ENCODE measurements at places on chromosomes 2 and 18.

DNA sequence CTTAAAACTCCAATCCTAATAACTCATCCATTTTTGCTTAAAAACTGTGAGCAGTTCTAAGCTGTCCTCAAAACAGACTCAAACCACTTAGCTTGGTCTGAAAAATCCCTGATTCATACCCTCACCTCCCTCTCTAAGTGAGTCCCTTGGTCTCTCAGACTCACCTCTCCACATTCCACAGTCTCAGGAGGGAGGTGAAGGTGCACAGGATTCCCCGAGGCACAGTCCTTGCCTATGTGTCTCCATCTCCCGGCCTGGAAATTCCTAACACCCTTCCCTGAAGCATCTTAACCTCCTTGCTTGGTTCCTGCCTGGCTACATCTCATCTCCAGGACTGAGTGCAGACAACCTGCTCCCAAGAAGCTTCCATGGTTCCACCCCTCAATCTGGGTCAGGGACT lies 45.0 kb downstream of the CYRIA start:
- DNase-seq, result no peak

DNA sequence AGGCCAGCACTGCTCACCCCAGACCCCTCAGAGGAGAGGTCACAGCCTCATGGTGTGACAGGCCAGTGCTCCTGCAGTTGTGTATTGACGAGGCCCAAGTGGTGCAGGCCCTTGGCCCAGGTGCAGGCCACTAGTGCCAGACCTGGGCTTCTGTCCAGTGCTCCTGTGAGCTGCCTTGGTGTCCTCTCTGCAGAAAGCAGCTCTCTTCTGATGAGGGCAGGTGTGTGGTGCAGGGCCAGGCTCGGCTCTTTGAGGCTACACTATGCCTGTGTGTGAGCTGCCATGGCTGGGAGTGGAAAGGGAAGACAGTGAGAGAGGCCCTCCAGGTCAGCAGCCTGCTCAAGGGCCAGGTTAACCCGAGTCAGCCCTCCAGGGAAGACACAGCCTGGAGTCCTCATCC lies 17.1 kb downstream of the EHD3 start:
- DNase-seq, result no peak

GRCh38 chr2:75424936-75425619 lies 135.7 kb downstream of the EVA1A start:
- no peak for DNase-seq

DNA sequence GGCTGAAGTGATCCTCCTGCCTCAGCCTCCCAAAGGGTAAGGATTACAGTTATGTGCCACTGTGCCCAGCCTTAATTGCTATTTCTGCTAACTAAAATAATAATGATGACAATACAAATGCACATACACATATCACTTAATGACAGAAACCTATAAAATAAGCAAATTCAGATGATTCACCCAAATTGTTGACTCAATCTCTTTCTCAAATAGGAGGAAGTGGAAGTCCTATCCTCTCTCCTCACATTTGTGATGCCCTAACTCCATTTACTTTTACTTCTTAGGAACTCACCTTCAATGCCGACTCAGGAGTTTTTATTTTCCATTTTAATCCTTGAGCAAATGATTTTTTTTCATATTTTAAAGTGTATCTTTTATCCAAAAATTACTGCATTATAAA lies 24.5 kb upstream of the RAPH1 start:
- DNase-seq, result no peak

GRCh38 chr2:66239655-66240054 lies 195.3 kb upstream of the MEIS1 start:
- DNase-seq, result no peak

DNA sequence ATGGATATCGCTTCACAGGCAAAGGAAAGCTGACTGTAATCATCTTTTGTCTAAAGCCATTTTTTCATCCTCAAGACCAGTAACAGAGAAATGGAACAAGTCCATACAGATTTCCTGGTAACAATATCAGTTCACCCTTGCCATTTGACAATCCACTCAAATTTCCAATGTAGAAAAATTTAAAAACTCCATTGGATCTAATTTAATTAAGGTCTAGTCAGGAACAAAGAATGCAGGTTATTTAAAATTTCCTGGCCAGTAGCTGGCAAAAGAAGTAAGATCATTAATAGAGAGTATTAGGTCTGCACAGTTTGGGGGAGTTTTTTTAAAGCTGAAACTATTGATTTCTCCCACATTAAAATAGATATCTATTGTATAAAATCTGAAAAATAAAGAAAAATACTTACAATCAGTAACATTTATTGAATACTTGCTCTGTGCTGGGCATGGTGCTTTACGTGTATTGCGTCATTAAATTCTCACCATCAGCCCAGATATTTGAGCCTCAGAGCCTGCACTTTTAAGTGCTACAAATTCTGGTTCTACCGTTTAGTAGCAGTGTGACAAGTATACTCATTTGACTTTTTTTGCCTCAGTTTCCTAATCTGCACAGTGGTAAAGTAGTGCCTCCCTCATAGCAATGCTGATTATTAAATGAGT lies 41.8 kb downstream of the SMARCAL1 start:
- no peak for DNase-seq

DNA sequence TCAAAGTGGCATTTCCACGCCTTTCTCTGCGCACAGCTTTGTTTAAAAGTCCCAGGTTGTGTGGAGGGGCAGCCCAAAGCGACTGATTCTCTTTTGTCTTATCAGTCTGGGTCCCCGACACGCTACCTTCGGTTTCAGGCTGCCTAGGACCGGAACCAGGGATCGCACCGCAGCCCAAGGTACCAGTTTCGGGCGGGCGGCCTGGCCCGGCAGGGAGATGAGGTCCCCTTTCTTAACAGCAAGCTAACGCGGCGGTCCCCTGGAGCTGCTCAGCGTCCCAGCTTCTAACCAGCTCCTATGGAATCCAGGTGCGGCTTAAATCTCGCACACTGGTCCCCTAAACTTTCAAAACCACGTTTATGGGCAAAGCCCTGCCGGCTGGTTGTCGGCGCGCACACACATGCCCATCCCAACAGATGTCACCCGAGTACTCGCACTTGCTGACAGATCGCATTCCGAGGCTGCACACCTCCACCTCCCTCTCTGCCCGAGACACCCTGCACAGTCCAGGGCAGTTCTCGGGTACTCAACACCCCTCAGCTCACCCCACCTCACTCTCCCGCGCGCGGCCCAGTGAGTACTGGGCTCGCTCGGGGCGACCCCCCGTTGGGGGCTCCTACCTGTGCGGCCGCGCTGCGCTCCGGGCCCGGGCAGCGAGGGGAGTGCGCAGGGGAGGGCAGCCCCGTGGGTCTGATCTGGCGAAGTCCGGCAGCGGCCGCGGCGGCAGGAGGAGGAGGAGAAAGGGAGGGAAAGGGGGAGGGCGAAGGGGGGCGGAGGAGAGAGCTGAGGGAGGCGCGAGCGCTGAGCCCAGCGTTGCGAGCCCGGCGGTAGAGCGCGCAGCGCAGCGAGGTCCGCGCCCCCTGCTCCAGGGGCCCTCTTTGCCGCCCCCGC lies at the start of gene EFEMP1:
Gene EFEMP1, minus strand, starts transcription at position 692 of the 891 bp plus-strand sequence. CDS start 1,342 bp downstream, outside the sequence.
- DNase-seq, result no peak

- no peak for DNase-seq
These were observed 114.3 kb downstream of the ARHGEF4 start for GRCh38 chr2:130951018-130951417.

GRCh38 chr2:236676136-236676873 lies 106.7 kb downstream of the ACKR3 start:
- no peak for DNase-seq

DNA sequence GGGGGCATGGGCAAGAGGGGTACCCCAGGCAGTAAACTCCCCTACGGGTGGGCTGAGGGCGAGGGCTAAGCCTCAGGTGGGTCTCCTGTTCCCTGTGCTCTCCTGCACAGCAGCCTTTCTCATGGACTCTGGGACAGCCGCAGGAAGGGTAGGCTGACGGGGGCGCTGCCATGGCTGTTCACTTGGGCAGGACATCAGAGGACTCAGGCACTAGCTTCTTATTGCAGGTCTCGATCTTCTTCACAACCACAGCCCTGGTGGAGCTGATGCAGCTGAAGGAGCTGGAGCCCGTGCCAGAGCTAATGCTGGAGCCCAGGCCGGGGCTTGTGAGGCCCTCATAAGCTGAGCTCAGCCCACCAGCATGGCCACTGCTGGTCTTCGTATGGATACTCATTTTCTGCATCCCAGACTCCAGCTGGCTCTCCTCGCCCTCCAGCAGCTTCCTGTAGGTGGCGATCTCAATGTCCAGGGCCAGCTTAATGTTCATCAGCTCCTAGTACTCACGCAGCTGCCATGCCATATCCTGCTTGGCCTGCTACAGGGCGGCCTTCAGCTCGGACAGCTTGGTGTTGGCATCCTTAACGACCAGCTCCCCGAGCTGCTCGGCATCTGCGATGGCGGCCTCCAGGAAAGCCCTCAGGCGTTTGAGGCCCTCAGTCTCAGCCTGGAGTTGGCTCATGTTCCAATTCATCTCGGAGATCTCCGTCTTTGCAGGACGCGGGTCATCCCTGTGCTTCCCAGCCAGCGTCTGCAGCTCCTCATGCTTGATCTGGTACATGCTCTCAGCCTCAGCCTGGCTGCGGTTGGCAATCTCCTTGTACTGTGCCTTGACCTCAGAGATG lies 359.8 kb upstream of the SETBP1 start:
- DNase-seq, result no peak

DNA sequence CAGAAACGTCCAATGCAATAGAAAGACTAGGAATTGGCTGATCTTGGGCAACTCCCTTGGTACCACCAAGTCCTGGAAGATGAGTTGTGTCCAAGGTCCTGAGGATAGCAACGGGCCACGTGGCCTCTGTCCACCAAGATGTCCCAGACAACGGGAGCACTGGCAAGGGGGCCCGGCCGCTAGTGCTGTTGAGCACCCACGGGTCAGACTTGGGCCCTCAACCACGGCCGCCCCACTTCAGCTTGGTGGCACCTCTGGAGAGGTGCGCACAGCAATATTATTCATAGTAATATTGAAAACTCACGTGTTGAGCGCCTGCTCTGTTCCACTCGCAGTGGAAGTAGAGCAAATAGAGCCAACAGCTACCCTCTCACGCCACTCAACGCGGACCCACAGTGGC lies 19.0 kb downstream of the PASK start:
- no peak for DNase-seq

GRCh38 chr18:70489986-70490933 lies 201.4 kb downstream of the SOCS6 start:
- peak; percentile 32 for DNase-seq

- DNase-seq, result no peak
These were observed 63.6 kb downstream of the ASXL2 start for GRCh38 chr2:25814681-25815080.

DNA sequence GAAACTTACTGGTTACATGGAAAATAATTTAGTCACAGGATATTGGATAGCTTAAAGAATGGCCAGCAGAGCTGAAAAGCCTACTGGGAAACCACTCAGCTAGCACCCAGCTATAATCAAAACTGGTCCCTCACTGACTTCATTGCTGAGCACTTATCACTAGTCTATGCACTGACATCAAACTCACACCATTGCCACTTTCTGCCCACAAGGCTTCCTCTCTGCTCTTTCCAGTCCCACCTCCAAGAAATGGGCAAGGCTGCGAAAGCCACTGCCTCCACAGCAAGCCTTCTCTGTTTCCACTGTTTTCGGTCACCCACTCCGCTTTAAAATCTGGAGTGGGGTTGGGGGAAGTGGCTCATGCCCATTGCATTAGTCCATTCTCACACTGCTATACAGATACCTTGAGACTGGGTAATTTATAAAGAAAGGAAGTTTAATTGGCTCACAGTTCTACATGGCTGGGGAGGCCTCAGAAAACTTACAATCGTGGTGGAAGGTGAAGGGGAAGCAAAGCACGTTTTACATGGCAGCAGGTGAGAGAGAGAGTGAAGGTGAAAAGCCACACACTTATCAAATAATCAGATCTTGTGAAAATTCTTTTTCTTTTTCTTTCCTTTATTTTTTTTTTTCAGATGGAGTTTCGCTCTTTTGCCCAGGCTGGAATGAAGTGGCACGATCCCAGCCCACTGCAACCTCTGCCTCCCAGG lies 77.0 kb upstream of the CERS6 start:
- DNase-seq, result no peak

DNA sequence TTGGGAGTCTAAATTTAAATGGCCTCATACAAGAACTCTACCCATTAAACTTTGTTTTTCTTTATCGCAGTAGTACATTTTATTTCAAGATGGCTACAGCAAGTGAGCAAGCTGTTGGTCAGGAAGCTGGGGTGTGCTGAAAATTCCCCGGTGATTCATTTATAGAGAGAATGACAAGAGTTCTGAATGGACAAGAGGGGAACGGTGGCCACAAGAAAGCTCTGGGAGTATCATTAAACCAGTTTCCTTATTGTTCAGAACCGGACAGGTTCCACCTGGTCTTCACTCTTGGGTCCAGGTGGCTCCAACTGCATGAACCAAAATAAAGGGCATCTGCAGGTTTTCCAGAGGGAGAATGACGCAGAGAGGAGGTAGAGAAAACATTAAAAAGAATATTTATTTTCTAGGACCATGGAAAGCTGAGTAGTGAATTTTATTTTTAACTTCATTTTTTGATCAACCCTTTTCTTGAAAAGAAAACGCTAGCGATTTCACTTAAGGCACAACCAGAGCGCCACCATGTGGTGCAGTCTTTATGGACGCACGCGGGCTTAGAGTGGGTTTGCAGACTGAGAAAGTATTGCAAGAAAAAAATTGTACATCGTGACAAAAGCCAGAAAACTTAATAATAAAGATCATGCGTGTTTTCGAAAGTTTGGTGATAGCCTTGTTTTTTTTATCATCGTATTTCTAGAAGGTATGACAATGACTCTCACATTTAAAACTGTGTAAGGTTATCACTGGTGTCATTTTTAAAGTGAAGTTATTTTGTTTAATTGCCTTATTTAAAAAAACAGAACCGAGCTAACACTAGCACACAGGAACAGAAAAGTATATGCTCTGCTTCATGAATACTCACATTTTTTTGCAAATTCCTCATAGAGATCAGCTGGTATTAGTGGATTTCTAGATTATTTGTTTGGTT lies 97.9 kb upstream of the NOL4 start:
- no peak for DNase-seq

GRCh38 chr2:118918017-118918416 lies 24.0 kb upstream of the MARCO start:
- no peak for DNase-seq

All from CD4-positive, alpha-beta T cell treated with Interleukin-6 at 100 ng/mL for 8 hours (primary cell).